ENCODE measurements at places on chromosomes 12 and 14.

- no peak for DNase-seq
These were observed 28.6 kb downstream of the TULP3 start for GRCh38 chr12:2919249-2919648.

- no peak for DNase-seq
These were observed 11.2 kb downstream of the LLPH start for GRCh38 chr12:66119229-66119869.

GRCh38 chr12:110105159-110105558 lies 19.0 kb upstream of the IFT81 start:
- no peak for DNase-seq

GRCh38 chr14:23793532-23793931 lies 157.4 kb downstream of the DHRS2 start:
- DNase-seq: no peak

DNA sequence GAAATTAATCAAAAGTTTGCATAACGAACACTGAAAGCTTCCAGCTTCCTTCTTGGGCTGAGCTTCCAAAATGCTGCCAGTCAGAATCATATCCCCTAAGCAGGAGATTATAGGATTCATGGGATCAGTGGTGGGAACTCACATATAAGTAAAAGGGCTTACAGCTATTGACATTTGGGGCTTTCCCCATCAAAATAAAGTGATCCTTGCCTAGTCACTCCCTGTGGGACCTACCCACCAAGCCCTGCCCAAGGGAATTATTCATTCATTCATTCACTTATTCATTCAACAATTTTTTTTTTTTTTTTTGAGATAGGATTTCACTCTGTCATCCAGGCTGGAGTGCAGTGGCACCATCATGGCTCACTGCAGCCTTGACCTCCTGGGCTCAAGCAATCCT lies 47.5 kb upstream of the NR1H4 start:
- no peak for DNase-seq

DNA sequence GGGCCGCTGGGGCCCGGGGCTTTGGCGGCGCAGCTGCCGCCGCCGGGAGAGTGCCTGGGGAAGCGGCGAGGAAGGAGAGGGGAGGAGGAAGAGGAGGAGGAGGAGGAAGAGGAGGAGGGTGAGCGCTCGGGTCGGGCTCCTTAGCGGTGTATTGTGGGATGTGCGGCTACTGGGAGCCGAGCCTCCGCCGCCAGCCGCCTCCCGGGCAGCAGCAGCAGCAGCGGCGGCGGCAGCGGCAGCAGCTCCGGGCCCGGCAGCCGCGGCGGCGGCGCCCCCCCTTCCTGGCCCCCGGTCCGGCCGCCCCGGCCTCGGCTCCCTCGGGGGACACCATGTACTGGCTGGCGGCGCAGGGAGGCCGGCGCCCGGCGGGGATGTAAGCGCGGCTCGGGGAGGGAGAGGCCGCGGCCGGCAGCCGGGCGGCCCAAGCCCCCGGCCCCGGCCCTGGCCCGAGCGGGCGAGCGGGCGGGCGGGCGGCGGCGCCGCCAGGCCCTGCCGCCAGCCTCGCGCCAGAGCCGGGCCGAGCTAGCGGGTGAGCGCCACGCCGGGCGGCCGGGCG lies at the start of gene SETD1B:
Gene SETD1B (plus strand): TSS at position 149 of the 556 bp plus-strand sequence. CDS start 729 bp downstream, outside the sequence.
- no peak for DNase-seq
